ENCODE measurements at places on chromosomes 5 and 9. TPM values are rescaled to one million over a fixed set of nuclear protein-coding genes. Genes with fewer than 3 reads are reported as not detected.

GRCh38 chr5:138650196-138650595 lies 75.0 kb upstream of the HSPA9 start:
- DNase-seq: no peak

DNA sequence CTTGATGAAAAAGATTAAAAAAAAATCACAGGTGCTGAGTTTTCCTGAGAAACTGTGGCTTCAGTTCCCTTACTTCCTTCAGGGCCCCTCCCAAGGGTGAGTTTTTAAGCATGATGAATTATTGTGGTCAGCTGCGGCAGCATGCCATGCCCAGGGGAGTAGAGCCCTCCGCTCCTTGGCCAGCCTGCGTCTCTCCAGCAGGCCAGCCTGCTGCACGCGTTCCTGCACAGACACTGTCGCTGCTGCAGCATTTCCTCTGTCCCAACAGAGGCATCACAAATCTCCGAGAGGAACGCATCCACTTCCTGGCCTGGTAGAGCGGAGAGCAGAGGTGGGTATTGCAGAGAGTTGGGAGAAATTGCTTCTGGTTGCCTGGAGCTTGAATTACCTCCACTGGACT lies 26.1 kb upstream of the GLRA1 start:
- no peak for DNase-seq

- no peak for DNase-seq
Observed at GRCh38 chr5:130912088-130912487, 253.0 kb downstream of the HINT1 start.

The DMXL1 gene
- total RNA-seq: 33.1 TPM

DNA sequence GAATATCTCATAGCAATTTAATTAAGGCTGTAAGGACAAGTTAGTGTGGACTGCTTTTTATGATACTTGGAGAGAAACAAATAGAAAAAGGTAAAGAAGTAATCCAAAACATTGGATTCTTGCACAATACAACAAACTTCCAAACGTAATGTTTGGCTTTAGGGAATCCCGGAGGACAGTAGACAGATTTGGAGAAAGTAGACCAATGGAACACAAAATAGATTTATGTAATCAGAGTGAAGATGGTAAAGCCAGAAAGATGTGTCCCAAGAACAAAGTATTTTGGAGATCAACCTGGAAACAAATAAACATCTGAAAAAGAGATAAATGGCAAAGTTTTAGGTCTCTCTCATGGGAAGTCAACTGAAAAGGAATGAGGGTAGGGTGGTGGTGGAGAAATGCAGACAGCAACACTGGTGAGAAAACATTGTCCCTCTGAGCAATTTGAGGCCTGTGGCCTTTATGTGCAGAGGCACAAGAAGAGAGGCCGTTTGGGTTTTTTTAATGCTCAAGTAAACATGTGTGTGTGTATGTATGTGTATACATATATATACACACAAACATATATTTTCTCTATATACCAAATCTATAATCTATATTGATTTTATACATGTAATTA lies 620.6 kb downstream of the PDE4D start:
- no peak for DNase-seq

DNA sequence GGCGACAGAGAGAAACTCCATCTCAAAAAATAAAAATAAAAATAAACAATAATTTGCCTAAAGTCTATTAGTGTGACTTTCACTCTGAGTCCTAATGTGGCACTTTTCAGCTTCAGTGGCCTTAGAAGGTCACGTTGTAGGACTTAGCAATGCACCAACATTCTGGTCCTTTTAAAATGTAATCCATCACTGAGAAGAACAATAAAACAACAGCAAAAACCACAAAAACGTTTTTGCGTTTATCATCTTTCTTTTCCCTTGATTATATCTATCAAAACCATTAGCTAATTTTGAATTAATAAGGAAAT lies 190.1 kb upstream of the ZNF608 start:
- DNase-seq: no peak

The COL5A1 gene
- total RNA-seq: 185 TPM

The DDX4 gene
- not detected for total RNA-seq

The SHC3 gene
- 7.3 TPM for total RNA-seq

The CCL27 gene
- total RNA-seq: not detected

- DNase-seq: no peak
Observed at GRCh38 chr5:87252283-87252605, 15.4 kb upstream of the RASA1 start.

DNA sequence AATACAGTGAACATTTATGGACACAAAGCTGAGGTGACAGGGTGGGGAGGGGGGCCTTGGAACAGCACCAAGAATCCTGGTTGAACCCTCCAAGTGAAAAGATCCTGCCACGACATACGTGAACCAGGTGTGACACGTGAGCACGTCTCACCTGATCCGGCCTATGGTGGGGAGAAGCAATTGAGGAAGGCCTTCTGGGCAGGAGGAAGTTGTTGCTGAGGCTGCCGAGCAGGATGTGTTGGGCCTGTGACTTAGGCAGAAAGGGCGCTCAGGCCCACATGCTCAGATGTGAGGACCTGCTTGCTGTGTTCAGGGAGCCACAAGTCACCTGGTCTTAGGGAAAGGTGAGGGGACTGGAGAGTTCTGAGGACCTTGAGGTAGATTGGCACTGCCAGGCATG lies 2.5 kb upstream of the MAPK9 start:
- DNase-seq: no peak

DNA sequence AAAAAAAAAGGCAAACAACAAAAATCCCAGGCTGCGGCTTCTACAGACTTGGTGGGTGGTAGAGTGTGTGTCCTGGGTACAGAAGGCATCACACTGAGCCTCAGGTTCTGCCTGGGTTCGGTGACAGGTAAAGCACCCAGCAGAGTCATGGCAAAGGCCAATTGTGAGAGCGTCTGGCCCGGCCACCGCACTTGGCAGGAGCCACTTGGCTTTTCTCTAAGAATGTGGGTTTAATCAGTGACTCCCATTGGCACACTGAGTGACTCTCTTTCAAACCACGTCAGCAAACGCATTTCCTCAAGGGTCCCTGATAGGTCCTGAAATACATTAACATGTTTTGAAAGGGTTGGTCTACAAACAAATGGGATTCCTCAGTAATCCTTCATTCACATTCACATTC lies 17.0 kb downstream of the COL23A1 start:
- DNase-seq: no peak

The ENTR1 gene
- total RNA-seq: 53.0 TPM

The OGN gene
- total RNA-seq: not detected

GRCh38 chr5:66710557-66711088 lies 114.4 kb downstream of the MAST4 start:
- DNase-seq: no peak

- DNase-seq: no peak
Observed at GRCh38 chr5:75656311-75657003, 45.2 kb downstream of the ANKDD1B start.

The NR6A1 gene
- total RNA-seq: 1.3 TPM

- DNase-seq: no peak
Observed at GRCh38 chr9:98108531-98109031, 10.4 kb downstream of the TRIM14 start.

- no peak for DNase-seq
Observed at GRCh38 chr9:1528456-1528855, 478.3 kb downstream of the DMRT2 start.

GRCh38 chr9:127177231-127177630 lies 54.8 kb upstream of the ANGPTL2 start:
- DNase-seq: no peak

DNA sequence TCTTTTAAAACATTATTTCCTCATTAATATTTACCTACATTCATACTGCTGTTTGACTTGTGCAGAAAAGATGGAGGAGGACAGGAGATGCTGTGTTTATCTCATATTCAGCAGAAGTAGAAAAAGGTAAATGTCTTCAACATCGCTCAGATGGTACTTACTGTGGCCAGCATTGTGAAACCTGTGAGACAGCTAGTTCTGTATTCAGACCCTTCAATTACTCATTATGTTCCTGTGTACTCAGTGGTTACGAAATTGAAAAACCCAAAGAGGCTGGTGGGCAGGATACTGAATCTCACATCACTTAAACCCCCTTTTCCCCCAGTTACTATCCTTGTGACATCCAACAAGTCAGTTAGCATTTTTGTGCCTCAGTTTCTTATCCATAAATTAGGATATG lies 216.0 kb downstream of the KDM4C start:
- DNase-seq: no peak

The ZSWIM6 gene
- total RNA-seq: 16.3 TPM

DNA sequence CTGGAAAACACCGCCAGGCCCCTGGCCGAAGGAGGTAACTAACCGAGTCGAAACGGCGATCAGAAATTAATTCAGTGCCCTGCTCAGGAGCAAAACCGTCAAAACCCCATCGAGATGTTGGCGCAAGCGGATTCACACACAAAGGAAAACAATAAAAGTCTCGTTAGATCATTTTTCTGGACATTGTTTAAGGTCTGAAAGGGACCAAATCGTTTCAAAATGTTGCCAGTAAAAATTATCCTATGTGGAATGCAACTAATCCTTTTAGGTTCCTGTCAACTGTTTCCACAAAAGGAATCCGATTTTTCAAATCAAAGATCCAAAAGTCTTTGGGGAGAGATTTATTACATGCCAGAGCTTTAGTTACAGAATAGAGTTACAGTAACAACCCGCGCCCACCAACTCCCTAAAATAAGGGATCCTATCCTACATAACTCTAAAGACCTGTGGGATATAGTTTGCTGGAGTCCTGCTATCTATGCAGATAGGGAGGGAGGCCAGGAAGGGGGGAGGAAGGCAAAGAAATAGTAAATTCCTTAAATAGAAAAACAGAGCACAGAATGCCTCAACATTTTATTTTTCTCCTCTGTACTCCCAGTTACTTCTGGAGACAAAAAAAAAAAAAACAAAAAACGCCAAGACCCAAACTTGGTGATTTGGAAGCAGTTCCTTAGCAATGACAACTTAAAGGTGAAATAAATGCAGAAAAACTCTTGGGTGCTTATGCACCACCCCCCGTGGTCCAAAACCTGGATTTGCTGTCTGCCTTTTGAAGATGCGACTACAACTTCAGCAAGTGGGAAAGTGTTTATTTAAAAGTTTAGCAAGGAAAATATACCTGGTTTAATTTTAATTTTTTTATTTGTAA lies 10.6 kb downstream of the FOXD1 start:
- DNase-seq: no peak

The FST gene
- total RNA-seq: 2.3 TPM

The SLC9A3 gene
- 3.1 TPM for total RNA-seq

DNA sequence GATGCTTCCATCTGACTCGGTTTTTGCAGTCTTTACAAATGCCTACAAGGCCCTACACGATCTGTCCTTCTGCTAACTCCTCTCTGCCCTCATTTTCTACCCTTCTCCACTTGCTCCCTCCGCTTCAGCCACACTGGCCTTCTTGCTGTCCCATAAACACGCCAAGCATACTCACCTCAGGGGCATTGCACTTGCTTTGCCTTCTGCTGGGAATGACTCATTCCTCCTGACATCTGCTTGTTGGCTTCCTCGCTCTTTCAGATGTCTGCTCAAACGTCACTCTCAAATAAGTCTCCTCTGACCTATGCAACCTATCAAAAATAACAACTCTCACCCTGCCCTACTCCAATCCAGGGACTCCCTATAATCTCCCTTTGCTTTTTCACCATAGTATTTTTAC lies 28.2 kb downstream of the CDC25C start:
- no peak for DNase-seq

GRCh38 chr5:149488645-149489306 lies 62.5 kb downstream of the CSNK1A1 start:
- no peak for DNase-seq

DNA sequence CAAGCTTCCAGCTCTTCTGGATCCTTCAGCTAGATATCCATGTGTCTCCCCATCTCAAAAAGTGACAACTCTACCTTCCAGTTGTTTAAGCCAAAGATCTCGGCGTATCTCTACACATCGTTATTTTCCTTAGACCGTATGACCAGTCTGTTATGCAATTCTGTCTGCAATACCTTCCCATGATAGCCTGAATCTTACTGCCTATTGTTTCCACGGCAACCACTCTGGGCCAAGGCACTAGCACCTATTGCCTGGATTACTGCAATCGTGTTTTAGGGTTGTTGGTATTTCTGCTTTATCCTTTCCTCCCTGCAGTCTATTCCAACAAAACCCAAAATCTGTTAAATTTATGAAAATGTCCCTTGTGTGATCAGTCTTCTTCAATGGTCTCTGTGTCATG lies 448.4 kb downstream of the MTRR start:
- DNase-seq: no peak

DNA sequence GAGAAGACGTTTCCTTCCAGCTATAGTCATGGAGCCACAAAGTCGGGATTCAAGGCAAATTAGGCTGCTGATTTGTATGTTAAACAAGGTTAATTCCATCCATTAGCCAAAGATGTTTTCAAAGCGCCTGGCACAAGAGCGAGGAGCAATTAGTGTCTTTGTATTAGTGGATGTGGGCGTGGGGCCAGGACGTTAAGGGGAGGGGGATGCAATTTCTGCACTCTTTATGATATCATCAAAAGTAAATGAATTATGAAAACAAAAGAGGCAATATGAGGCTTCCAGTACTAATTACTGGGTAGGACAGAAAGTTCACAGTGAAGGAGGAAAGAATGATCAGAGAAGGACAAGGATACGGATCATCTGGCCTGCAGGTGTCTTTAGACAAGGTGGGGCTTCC lies 230.9 kb upstream of the MSX2 start:
- DNase-seq: no peak

GRCh38 chr5:111697215-111697614 lies 59.8 kb downstream of the NREP start:
- peak; percentile 57 for DNase-seq

GRCh38 chr9:111231801-111232580 lies 98.0 kb downstream of the OR2K2 start:
- no peak for DNase-seq

The BSPRY gene
- not detected for total RNA-seq

DNA sequence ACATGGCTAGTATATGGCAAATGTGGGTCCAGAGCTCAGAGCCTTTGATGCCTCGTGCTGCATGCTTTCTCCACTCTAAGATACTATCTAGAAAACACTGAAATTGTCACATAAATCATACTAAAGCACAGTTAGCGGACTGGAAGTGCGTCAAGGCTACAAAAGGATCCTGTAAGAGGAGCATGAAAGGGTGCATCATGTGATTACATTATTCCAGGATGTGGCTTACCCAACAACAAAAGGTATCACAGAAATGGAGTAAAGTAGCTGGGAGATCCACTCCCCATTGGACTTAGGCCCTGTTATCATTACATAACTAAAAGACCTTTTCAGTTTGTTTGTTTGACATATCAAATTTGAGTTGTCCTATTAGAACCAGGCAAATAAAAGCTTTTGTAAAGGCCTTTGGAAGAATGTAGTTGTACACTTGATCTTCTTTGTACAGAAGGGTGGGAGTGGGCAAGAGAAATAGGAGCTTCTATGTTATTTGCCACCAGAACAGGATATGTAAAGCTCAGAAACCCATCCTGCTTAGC lies 6.9 kb downstream of the SLC31A1 start:
- DNase-seq: no peak

GRCh38 chr9:96139592-96140295 lies 162.2 kb downstream of the HSD17B3 start:
- no peak for DNase-seq

The SCAI gene
- total RNA-seq: 4.8 TPM

The ZBTB26 gene
- 4.2 TPM for total RNA-seq

GRCh38 chr9:97556721-97557605 lies 55.5 kb downstream of the TMOD1 start:
- DNase-seq: no peak
